Globus pallidus (tissue), 1 donor: ENCODE measurements at places on chromosomes 11 and 22.

GRCh38 chr11:35039076-35039475 is 99.9 kb upstream of the CD44 start:
- DNase-seq, result no peak

GRCh38 chr11:64441127-64441526 is 82.2 kb downstream of the RPS6KA4 start:
- DNase-seq, result no peak

DNA sequence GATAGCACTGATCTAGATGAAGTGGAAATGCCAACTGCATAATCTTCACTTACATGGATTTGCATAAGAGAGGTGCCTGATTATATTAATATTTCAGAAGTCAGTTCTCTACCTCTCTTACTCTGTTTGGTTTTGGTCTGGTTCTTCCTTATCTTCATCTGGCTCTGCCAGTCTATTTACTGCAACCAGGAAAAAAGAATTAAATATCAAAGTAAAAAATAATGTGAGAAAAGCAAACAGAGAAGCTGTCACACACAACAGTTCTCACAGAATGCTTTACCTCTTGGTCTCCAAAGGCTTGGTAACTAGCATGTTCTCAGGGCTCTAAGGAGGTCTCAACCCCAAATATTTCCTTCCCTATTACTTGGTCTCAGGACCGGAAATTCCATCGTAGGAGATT is 6.7 kb downstream of the VSIG10L2 start:
- no peak for DNase-seq

DNA sequence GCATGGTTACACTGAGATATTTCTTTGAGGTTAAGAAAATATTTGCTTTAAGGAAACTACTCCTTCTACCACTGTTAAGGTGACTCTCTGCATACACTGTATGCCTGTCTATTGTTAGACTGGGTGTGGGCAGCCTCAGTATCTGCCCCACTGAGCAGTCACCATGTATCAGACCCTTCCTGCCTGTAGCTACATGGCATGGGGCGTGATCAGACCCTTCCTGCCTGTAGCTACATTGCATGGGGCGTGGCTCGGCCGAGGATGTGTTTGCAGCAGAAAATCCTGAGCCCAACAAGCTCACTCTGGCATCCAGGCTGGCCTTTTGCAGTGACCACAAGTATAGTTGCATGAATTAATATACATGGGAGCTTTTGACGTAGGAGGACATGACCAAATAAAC is 669.4 kb downstream of the OPCML start:
- DNase-seq, result no peak

DNA sequence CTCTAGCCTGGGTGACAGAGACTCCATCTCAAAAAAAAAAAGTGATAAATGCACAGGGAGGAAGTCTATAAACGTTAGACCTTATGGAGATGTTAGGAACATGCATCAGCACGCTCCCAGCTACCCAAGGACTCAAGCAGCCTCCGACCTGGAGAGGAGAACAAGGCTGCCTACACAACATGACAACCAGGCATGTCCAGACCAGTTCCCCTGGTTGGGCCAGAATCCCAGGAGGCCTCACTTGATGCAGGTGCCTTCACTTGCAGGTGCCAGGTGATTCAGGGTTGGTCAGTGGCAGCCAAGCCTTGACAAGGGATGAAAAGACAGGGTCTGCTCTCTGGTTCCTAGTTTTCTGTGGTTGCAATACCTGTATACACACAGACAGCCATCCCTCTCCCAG is 5.9 kb downstream of the RANGAP1 start:
- DNase-seq, result no peak

DNA sequence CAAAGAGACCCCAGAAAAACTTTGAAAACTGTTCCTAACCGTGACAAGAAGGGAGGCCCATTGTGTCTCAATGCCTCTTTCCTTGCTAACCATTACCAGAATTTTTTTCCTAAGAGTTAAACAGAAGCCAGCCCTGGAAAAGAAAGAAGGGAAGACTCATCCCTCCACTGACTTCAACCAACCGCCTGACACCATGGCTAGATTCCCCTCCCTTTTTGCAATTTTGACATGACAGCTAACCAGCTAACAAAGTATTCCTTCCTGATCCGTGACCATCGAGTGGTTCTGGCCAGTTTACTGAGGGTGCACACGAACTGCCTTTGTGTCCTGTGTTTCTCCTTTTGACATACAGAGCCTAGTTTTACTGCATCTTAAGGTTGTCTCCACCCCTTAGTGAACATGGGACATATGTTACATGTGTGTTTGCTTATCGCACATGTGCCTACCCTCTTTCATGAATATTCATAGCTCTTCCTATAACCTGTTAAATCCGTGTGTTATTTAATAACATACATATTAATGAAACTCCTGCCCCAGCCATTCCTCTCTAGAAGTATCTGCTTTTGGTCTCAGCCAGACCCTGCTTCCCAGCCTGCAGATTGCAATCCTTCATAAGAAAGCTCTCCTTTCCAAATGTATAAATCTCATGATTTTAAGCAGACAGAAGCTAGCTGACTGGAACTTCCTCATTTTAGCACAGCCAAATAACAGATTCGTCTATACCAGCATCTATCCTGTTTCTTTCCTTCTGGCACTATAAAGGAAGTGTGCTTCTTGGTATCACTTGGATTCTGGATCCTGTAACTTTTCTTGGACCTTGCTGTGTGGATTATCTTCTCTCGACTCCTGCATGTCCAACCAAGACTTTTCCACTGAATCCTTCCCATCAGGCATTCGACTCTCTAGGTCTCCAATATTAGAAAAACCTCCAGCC is 37.8 kb downstream of the RASSF10 start:
- DNase-seq, result no peak

DNA sequence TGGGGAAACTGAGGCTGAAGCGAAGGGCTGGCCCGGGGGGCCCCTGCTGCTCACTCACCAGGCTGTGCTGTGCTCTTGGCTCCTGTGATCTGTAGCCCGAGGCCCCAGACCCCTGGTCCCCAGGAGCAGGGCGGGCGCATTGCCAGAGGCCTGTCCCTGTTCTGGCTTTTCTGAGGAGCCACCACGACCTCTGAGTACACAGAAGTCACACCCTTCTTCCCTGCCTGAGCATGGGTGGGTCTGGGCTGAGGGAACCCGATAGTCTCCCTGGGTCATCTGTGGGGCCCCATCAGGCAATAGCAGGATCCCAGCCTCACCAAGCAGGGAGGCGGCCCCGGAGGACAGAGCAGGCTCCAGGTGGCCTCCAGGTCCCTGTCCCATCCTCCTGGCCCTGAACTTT is 5.1 kb downstream of the CASTOR1 start:
- no peak for DNase-seq

- no peak for DNase-seq
Measured at GRCh38 chr11:330307-330693, 9.6 kb upstream of the IFITM3 start.

- no peak for DNase-seq
Measured at GRCh38 chr22:27492566-27493201, 308.9 kb downstream of the MN1 start.

GRCh38 chr11:70448983-70449567 is 50.7 kb downstream of the CTTN start:
- no peak for DNase-seq

DNA sequence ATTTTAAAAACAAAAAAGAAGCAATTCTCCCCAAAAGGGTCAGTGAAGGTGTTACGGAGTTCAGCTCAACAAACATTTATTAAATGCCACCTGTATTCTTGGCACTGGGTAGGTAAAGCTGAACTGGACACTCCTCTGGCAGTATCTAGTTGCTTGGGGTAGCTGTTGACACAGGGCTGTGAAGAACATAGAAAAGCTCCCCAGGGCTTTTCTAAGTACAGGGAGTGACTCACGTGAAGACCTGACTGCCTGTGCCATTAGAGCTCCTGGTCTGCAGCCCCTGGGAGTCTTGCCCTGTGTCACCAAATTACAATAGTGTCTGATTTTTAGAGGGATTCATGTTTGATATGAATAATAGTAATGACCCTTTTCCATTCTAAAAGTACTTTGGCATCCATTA is 43.6 kb downstream of the COA4 start:
- no peak for DNase-seq

- DNase-seq, result no peak
Measured at GRCh38 chr11:75499423-75500190, 26.1 kb downstream of the GDPD5 start.

- no peak for DNase-seq
Measured at GRCh38 chr11:35856756-35857155, 87.1 kb upstream of the LDLRAD3 start.
